ENCODE measurements at places on chromosomes 3 and 15.

GRCh38 chr3:127473244-127474024 lies 117.1 kb downstream of the TPRA1 start:
- peak; percentile 29 for DNase-seq

DNA sequence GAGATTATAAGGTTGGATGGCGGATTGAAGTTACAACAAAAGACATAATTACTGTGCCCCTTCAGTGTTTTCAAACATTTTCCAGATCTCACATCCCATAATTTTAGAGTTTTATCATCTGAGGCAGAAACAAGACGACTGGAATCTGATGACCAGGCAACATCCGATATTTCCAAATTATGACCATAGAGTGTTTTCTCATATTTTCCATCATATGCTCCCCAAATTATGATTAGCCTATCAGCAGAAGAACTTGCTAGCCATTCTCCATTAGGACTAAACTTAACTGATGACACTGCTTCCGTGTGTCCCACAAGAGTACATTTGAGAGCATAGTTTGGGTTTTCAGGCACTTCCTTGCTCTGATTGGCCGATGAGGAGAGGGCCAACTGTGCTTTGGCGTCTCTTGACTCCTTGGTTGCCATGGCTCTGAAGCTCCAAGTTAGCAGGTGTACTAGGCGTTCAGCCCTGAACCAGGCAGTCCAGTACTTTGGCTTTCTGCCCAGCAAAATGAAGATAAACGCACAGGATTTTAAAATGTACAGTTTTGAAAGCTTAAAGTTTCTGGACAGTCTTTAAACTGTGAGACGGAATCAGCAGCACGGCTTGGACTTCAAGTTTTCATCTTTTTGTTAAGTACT lies 638 bp downstream of the WDR5B start:
- DNase-seq = peak; percentile 65

- no peak for DNase-seq
These were observed 644.5 kb upstream of the GRM7 start for GRCh38 chr3:6216135-6217026.

DNA sequence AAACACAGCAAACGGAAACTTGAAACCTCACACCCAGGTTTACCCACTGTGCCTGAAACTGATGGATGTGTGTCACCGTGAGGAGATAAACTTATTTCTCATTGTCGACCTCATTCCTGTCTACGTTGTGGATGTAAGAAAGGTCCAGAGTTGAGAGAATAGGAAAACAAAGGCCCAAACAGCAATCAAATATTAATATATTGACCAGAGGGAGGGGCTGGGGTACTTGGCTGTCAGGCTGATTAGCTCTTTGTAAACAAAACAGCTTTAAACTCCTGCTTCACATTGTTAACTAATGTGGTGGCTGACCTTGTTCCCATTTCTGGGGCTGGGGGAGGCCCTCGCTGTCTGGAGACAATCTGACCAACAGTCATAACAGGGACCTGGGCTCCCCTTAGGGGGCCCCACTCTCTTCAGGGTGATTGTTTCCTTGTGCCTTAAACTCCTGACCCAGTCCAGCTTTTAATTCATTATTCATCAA lies 937.6 kb downstream of the MCTP2 start:
- DNase-seq = no peak

- DNase-seq = no peak
These were observed 246.2 kb downstream of the UACA start for GRCh38 chr15:70517194-70517590.

DNA sequence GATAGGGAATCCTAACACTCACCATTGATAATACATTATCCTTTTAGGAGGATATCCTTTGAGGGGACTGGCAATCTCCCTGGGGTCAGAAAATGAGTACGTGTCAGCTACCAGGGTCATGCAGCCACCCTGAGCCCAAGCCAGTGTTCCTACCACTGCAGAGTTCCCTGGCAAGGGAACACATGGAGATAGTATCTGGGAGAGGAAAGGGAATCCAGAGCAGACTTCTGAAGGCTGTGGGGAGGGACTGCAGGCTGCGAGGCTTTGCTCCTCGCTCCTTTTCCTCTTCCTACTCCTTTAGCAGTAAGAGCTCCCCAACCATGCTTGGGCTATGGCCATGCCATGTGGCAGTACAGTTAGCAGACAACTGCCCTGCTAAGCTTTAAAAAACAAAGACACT lies 62.9 kb upstream of the TJP1 start:
- DNase-seq = no peak

All from activated CD4-positive, alpha-beta T cell treated with anti-CD3 and anti-CD28 coated beads, Interleukin-2, amount 50 U/mL, for 16 hours (primary cell).